ENCODE measurements at places on chromosomes 3 and 15. TPM values are rescaled to one million over a fixed set of nuclear protein-coding genes. Genes with fewer than 3 reads are reported as not detected.
A peak's percentile ranks its signal among the peaks of the same experiment; 100 is the strongest.

SYNPR gene
- not detected for total RNA-seq

PLCD1 gene
- 2.4 TPM for total RNA-seq

MINDY4B gene
- not detected for total RNA-seq

PCOLCE2 gene
- total RNA-seq = 26.5 TPM

GAP43 gene
- total RNA-seq = 0.71 TPM

SIAH2 gene
- 58.7 TPM for total RNA-seq

ACSBG1 gene
- total RNA-seq = not detected

ACAP2 gene
- total RNA-seq = 25.5 TPM

CTXN2 gene
- total RNA-seq = 0.20 TPM

TICRR gene
- total RNA-seq = 6.6 TPM

NAA50 gene
- total RNA-seq = 218 TPM

CCR1 gene
- 5.6 TPM for total RNA-seq

BCHE gene
- 8.0 TPM for total RNA-seq

GNAT1 gene
- total RNA-seq = not detected

DNA sequence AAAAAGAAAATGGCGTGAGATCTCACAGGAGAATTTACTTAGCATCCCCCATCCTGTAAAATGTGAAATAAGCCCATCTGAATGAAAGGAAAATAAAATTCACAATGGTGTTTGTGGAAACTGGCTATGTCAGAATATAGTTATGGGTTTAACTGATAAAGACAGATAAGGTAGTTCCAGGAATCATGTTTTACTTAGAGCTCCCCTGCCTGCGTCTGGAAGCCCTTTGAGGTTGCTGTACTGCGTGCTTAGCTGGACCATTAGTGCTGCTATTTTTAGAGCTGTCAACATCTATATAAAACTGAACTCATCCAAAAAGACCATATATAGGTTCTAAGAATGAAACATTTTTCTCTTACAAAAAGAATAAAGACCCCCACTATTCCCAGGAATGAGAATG, 130.8 kb downstream of the LSAMP start:
- no peak for DNase-seq

- DNase-seq = peak; percentile 81
These were observed 51.0 kb upstream of the ATOSA start for GRCh38 chr15:52730173-52730572.

GRCh38 chr15:36291501-36291900, 287.9 kb upstream of the CDIN1 start:
- no peak for DNase-seq

DNA sequence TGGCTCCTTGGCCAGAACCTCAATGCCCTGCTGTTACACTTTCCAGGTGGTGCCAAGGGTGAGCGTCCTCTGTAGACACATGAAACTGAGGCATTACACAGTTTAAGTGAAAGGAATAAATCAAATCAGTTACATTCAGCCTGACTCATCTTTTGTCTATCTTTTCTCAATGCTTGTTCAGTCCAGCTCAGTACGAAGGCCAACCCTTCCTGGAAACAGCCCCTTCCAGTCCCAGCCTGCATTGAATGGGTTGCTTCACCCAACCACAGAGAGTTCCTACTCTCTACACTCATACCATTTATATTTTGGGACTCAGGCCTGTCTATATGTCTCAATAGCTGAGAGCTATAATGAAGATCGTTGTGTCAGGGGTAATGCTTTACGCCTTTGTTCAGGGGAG, 363.6 kb downstream of the RORA start:
- DNase-seq = no peak

DNA sequence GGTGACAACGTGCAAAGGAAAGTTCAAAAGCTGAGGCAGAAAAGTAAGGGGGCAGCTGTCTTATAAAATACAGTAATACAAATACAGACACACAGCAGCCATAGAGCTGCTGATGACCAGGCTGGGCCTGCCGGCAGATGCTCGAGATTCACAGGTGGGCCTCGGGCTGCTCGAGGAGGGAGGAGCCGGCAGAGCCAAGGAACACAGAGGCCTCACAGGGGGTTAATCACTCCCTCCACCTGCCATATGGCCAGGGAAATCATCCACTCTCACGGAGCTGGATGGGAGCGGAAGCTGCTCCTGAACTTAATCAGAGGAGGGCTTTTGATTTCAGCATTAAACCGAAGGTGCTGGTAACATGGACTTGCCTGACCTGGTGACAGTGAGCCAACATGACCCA, 29.6 kb upstream of the MGLL start:
- DNase-seq = no peak

- no peak for DNase-seq
These were observed 790 bp upstream of the SRGAP3 start for GRCh38 chr3:9250236-9250635.

DNA sequence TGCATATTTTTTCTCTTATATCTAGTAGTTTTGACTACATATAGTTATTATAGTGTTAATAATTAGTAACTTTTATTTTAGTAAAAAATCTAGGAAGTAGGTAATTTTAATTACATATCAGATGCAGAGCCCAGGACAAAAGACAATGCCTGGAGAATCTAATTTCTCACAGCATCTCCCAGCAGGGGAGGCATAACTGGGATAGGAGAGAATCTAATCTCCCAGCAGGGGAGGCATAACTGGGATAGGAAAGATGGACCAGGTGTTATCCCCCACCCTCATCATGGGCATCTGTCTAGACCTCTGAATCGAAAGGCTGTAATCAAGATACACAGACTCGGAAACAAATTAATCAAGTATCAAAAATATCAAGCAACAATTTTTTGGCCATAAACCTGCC, 58.2 kb downstream of the OSTN start:
- DNase-seq = no peak

DNA sequence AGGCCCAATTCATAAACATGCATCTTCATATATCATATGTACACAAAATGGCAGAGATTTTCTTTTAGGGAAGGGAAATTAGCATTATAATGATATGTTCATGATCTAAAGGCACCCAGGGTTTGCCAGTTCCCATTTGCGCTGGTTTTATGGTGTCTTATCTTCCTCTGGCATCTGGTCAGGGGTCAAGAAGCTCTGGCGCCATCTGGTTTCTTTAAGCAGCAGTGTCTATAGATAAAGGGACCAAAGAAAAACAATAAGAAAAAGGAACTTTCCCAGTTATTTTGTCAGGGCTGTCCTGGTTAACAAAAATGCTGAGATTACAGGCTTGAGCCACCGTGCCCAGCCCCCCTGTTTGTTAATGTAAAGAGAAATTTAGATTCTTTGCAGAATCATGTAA, 3.3 kb upstream of the DCP1A start:
- peak; percentile 45 for DNase-seq

- DNase-seq = no peak
These were observed 70.5 kb downstream of the PLOD2 start for GRCh38 chr3:146090521-146090920.

- DNase-seq = peak; percentile 85
These were observed at the start of gene FEM1B for GRCh38 chr15:68277603-68278344. TSS of gene FEM1B (plus strand) at chr15:68277745. CDS start at chr15:68278418, 673 bp downstream.

DNA sequence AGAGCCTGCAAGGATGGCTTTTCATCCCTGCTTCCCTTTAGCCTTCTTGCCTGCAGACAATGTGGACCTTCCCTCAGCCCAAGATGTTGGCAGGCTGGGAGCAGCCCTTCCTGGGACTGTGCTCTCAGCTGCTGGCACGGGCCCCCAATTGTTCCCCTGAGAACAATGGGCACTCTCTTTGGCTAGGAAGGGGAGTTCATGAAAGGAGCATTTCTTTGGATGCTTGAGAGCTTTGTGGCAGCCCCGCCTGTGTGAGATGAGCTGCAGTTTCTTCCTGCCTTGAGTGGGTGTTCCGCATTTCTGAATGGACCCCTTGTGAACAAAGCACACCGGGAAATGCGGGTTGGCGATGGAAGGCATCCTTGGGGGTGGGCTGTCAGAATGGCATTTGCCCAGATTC, 35.0 kb upstream of the BSN start:
- no peak for DNase-seq

DNA sequence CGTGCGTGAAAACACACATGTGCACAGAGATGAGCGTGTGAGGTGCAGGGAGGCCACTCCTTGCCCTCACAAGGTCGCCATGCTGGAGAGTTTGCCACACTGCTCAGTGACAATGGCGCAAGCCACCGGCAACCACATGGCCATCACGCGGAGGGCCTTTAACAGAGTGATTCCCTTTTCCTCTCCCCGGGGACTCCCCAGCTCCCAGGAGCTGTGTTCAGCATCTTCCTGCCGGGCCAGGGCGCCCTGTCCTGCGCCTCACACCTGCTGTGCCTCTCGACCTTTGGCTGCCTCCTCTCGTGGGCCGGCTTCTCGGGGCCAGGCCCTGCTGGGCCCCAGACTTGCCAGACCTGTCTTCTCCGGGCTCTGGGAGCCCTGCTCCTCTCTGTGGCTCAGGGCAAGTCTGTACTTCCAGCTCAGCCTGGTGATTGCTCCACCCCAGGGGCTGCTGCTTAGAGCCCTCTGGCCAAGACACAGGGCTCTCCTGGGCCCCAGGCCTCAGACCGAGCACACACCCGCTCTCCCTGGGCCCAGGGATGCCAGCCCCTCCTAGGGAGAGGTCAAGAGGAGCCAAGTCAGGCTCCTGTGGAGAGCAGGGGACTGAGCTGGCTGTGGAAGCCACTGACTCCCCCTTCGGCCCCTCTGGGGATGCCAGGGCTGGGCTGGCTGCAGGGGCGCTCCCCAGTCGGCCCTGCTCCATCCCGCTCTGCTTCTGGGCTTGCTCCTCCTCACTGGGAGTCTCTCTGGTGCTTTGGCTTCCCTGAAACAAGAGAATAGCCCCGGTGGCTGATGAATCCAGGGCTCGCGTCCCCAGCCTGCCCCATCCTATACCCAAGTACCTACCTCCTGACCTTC, 5.6 kb downstream of the CCDC9B start:
- DNase-seq = no peak

DNA sequence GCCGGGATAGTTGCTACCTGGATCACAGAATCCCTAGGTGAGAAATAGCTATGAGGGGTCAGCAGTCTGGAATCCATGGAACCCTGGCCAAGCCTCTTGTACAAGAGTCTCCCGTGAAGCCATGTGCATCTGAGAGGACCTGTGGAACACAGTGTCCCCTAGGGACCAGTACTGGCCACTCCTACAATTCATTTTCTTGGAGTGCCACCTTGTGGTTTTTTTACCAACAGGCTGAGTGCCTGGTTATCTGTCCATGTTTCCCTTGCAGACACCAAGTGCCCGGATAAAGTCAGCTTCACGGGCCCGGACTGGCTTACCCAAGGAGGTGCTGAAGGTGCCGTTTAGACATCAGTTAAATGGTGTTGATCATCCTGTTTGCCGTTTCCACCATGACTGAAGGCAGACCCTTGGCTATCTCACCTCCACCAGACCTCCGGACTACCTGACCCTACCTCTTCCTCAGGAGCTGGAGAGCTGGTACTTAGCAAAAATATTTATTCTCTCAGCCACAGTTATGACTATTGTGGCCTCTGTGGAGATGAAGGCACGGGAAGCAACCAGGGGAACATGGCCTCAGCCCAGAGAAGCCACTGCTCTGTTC, 93.9 kb downstream of the RBPMS2 start:
- DNase-seq = peak; percentile 72

- DNase-seq = no peak
These were observed 150.2 kb upstream of the SUCLG2 start for GRCh38 chr3:67804578-67804977.

- no peak for DNase-seq
These were observed 556.2 kb upstream of the CFAP20DC start for GRCh38 chr3:59605944-59606534.

DNA sequence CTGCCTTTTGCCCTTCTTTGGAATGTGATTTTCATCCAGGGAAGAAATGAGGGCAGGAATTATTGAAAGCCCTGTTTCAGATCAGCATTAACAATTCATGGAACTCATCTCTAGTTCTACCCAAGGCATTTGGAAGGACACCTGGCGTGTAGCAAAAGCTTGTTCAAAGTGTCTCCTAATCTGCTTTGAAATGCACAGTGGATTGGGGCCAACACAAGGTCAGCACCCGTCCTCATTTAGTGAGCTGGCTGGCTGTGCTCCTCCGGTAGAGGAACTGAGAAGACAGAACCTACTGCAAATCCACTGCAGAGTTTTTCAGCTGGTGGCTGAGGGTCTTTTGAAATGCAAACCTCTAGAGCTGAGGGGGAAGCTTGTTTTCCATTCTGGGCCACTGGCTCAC, 141.6 kb upstream of the STT3B start:
- DNase-seq = no peak

- peak; percentile 92 for DNase-seq
These were observed 7.3 kb downstream of the RAB27A start for GRCh38 chr15:55282284-55282833.

DNA sequence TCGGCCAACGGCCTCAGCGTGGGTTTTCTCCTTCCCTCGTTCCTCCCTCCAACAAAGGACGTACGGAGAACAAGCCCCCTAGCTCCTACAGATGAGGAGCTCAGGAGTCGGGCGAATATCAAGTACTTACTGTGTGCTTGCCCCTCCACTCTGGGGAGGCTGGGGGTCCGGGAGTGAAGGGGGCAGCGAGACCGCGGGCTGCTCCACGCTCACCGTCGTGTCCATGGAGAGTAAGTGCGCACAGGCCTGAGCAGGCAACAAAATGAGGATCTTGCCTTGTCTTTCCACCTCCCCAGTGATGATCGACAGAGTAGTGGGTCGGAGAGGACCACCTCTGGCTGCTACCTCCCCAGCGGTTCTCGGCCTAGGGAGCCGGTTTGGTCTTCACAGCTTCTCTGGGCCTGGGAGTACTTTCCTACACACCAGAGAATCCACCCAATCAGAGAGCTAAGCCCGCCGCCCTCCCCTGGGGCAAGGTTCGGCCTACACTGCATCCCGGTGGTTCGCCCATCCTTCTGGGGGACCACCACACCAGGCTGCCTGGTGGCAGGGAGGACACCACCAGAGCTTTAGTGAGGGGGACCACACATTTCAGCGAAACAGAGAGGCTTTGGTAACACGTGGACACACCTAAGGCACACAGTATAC, 603 bp upstream of the TRANK1 start:
- no peak for DNase-seq

GRCh38 chr3:147401421-147401820, 4.9 kb downstream of the ZIC4 start:
- no peak for DNase-seq

- DNase-seq = no peak
These were observed 591.1 kb downstream of the ZPLD1 start for GRCh38 chr3:103025880-103026279.

DNA sequence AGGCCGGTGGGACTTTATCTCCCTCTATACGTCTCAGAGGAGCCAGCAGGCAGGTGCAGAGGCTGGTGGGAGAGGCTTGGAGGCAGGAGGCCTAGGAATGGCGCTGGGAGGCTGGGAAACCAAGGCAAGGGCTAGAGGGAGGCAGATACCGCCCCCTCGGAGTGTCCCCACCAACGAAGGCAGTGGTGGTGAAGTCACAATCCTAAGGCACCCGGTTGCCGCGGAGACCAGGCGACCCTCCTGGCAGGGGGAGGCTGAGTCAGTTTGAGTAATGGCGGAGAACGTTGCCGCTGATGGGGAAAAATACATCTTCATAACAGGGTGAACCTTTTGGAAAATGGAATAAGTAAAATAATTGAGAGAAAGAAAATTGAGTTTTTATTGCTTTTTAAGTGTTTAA, 29.9 kb upstream of the CACNA2D2 start:
- no peak for DNase-seq

DNA sequence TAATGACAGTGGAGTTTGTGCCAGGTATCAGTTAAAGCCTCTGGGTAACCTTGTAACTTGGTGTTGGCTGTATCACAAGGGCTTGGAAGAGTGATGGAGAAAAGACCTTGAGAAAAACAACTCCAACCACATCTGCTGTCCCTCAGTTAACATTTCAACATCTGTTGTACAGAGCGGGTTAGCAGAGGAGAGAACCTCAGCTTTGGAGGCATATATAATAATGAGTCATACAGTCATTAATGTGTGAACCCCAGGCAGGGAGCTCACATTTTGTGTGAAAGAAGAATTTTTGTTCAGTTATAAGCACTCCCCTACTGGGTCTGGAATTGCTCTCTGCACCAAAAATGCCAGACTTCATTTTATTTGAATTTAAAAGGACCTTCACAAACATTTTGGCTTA, 439.5 kb downstream of the PDCD6IP start:
- DNase-seq = no peak
